Stimulated activated CD8-positive, alpha-beta memory T cell treated with anti-CD3 and anti-CD28 coated beads, Interleukin-7, amount 100 ng/mL, for 1 hour (primary cell): ENCODE measurements at places on chromosomes 3 and 15.
A peak's percentile ranks its signal among the peaks of the same experiment; 100 is the strongest.

DNA sequence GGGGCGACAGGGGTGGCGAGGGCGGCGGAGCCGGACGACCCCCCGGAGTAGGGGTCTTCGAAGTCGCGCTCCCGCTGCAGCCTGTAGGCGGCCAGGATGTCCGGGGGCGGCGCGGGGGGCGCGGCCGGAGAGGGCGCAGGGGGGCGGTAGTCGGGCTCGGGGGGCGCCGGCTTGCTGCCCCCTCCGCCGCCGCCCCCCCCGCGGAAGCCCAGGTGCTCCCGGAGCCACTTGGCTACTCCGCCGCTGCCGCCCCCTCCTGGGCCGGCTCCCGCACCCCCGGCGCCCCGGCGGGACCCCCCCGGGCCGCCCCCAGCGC, 230 bp downstream of the SHF start:
- no peak for DNase-seq

- no peak for DNase-seq
These were observed 200.5 kb downstream of the GOLGA6L6 start for GRCh38 chr15:20340931-20341661.

DNA sequence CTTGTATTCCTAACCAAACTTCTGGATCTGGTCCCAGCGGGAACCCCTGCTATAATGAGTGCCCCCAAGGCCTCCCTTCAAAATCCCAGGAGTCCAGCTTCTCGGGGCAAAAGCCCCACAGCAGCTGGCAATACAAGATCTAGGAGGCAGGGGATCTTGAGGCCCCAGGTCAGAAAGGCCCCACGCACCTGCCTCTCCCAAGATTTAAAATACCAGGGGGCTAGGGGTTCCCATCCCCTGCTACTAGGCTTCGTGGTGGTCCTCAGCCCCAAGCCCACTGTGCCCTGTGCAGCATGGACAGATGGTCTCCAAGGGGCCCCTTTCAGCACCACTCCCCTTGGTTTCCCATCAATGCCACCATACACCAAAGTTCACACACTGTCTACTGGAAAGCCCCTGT, 15.8 kb upstream of the CYP11A1 start:
- DNase-seq: no peak

GRCh38 chr3:151219056-151219455, 16.0 kb upstream of the GPR171 start:
- DNase-seq: no peak

DNA sequence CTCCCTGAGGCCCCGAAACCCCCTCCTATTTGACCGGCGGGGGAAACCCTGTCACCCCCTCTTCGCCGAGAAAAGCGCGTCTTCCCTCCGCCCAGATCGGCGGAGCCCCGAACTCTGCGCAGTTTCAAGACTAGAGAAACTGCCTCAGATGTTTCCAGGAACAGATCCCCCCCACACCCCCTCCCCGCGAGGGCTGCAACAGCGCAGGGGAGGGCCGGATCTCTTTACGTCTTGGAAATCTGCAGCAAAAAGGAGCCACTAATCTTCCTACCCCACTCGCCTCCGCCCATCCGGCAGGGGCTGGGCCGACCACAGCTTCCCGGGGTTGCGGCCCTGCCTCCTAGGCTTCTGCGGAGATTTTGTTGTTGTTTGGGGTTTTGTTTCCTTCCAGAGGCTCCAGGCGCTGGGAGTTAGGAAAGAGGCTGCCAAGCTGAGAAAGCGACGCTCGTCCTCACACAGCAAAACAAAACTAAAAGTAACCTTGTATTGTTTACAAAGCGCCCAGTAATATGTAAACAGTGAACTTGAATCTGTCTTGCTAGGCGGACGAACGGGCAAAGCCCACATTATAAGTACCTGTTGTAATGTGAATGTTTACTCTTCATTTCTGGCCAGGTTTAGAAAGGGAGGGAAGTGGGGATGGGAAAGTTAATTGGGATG, 2.2 kb downstream of the FOXB1 start:
- peak; percentile 56 for DNase-seq
